ENCODE measurements at places on chromosomes 11 and 22.

GRCh38 chr22:29205594-29206371 is at the start of gene EMID1:
TSS of gene EMID1 (plus strand) at chr22:29205896. CDS start at chr22:29206039, 143 bp downstream.
- DNase-seq, result peak; percentile 37

GRCh38 chr22:50505776-50506610 is 1.5 kb downstream of the LMF2 start:
- DNase-seq, result no peak

- peak; percentile 13 for DNase-seq
Measured at GRCh38 chr11:133605482-133605881, 73.2 kb upstream of the OPCML start.

DNA sequence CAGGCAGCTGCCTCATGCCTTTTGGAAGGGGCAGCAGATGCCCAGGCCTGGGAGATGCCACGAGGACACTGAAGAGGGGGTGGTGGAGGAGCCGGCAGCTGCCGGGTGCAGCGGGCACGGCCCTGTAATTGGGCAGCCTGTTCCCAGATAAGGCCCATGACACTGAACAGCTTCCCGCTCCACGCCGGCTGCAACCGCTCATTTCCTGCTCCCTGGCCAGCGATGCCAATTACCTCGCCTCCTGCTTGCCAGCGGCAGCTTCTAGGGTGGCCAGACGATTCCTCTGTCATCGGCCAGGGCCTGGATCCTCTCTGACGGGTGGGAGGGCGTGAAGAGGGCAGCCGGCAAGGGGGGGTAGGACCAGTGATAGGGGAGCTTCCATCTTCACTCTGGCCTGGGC is 22.8 kb downstream of the FLRT1 start:
- DNase-seq, result no peak

DNA sequence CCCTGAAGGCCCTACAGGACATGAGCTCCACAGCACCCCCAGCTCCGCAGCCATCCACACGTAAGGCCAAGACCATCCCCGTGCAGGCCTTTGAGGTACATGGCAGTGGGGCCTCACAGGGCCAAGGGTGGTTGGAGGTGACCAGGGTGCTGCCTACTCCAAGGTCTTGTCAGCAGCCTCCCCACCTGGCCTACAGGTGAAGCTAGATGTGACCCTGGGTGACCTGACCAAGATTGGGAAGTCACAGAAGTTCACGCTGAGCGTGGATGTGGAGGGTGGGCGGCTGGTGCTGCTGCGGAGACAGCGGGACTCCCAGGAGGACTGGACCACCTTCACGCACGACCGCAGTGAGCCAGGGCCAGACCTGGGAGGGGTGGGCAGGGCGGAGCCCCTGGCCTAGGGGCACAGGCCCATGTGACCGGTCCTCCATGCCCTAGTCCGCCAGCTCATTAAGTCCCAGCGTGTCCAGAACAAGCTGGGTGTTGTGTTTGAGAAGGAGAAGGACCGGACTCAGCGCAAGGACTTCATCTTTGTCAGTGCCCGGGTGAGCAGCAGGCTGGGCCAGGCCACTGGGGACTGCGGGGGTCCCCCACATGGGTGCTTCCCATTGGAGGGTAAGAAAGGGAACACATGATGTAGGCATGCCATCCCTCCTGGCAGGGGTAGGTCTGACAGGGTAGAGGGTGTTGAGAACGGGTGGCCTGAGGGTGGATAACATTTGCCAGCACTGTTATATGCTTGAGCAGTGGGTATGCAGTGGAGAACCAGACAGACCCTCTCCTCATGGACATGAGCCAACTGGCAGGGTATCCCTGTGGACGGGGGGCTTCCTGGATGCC is 5.6 kb downstream of the INPPL1 start:
- DNase-seq, result no peak

- DNase-seq, result no peak
Measured at GRCh38 chr11:9046481-9046880, 42.7 kb upstream of the NRIP3 start.
